ENCODE measurements at places on chromosomes 13 and 19. TPM values are rescaled to one million over a fixed set of nuclear protein-coding genes. Genes with fewer than 3 reads are reported as not detected.

Gene KIR2DL1
- not detected for total RNA-seq

DNA sequence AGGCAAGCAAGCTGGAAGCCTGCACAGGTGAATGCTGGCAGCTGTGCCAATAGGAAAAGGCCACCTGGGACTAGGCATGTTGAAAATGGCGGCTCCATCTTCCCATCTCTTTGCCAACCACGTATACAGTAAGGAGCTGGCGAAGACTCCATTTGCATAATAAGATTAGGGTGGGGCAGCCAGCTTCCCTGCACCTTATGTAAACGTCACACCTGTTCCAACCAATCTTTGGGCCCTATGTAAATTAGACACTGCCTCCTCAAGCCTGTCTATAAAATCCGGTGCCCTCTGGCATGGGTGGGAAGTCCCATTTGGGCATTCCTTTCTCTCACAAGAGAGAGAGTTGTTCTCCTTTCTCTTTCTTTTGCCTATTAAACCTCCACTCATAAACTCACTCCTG is 16.8 kb downstream of the ADGRE2 start:
- DNase-seq = no peak

DNA sequence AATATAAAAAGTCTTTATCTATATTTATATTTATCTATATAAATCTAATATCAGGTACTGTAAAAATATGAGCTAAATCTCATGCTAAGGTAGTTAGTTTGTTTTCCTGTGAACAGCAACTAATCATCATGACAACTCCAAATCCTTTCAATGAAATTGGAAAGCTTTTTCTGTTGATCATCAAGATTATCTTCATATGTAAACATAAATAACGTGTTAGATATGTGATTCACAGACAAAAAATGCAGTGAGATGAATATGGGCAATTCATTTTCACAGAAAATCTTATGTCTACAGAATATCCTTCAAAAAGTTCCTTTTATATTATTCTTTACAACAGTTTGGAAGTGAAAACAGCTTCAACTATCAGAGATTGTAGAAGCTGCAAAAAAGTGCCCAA is 41.7 kb upstream of the EEF1AKMT1 start:
- DNase-seq = no peak

Gene CHMP2A
- total RNA-seq = 99.0 TPM

Gene JAK3
- 119 TPM for total RNA-seq

Data from activated naive CD8-positive, alpha-beta T cell treated with anti-CD3 and anti-CD28 coated beads, Interleukin-2, amount 10 ng/mL, durations not matched to agents 7 days and 5 days (primary cell).